NCI-H526 (cell line): ENCODE measurements at places on chromosomes 11 and 22.
A peak's percentile ranks its signal among the peaks of the same experiment; 100 is the strongest.

GRCh38 chr11:112315057-112315720, 54.5 kb upstream of the PLET1 start:
- DNase-seq, result no peak

- DNase-seq, result no peak
Measured at GRCh38 chr11:76209375-76209972, 3.2 kb upstream of the WNT11 start.

DNA sequence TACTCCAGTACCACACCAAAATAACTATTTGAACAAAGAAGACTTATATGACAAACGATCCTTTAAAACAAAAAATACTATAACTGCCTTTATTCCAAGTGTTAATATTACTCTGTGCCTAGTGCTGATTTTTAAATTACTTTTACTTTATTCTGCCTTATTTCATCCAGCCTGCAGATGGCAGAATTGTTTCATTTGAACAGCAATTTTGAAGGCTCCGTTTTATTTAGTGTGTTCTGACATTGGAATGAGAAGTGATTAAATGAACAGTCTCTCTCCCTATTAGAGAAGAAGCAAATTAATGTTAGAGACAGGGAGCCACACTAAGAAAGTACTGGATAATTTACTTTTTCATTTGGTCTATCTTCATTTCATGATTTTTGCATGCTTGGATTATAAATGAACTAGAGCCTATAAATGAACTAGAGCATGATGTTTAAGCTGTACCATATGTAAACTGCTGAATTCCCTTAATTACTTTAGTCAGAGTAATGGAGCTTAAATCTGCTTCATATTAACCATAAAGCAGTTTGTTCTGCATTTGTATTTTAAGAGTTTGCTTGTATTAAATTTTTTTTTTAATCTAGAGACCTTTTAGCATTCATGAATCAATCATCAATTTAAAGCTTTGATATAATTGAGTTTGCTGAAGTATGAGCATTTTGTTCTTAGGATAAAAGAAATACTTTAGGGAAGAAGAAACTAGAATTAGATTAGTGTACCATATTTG, 9.8 kb downstream of the PDHX start:
- DNase-seq, result peak; percentile 65

- DNase-seq, result no peak
Measured at GRCh38 chr11:106479646-106480045, 402.2 kb downstream of the AASDHPPT start.

DNA sequence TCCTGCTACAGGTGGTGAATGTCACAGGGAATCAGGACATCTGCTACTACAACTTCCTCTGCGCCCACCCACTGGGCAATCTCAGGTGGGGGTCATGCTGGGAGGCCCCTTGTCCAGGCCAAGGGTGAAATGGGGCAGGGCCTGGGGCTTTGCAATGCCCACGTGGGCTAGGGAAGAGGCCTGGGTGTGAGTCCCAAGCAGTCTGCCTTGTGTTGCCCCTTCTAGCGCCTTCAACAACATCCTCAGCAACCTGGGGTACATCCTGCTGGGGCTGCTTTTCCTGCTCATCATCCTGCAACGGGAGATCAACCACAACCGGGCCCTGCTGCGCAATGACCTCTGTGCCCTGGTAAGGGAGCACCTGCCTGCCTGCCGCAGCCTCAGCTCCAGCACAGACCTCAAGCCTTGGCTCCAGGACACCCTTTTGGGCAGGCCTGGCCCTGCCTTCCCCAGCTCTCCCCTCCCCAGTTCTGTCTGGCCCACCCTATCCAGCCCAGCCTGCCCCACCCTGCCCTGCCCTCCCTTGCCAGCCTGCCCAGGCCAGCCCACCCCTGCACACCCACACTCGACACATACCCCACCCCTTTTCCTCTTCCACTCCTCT, 9.1 kb upstream of the TAGLN start:
- DNase-seq, result no peak

DNA sequence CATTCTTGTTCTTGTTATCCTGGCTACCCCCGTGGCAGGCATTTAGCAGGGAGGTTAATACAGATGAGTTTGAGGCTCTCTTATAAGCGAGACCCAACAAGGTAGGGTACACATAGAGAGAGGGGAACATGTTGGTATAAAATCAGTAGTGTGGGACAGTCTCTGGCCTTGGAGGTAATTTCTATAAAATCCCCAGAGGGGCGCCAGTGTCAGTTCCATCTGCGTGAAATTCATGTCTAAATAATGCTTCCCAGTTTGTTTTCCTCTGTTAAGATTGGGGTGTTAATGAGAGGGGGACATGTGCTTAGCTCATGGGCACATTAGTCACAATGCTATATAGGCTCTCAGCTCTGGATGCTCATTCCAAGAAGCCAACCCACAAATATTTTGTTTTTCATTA, 150.7 kb downstream of the MYO18B start:
- DNase-seq, result peak; percentile 21

DNA sequence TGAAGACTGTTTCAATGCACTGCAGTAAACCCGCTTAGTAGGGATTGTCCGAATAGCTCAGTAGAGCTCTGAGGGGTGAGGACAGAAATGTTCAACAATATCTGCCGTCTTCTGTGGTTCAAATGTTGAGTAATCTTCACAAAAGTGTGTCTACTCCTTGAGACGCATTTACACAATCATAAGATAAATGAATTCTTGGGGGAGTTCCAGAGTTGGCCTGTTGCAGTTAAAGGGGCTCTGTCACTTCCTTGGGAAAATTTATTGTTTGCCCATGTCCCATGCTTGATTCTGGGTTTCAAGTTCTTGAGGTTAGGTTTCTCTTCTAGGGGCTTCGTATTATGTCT, 614 bp downstream of the ANO3 start:
- no peak for DNase-seq

- DNase-seq, result no peak
Measured at GRCh38 chr11:32225571-32226285, 134.9 kb downstream of the RCN1 start.

GRCh38 chr11:11215944-11216343, 137.1 kb downstream of the CSNK2A3 start:
- DNase-seq, result peak; percentile 59

- no peak for DNase-seq
Measured at GRCh38 chr11:20559523-20560300, 39.7 kb upstream of the SLC6A5 start.

DNA sequence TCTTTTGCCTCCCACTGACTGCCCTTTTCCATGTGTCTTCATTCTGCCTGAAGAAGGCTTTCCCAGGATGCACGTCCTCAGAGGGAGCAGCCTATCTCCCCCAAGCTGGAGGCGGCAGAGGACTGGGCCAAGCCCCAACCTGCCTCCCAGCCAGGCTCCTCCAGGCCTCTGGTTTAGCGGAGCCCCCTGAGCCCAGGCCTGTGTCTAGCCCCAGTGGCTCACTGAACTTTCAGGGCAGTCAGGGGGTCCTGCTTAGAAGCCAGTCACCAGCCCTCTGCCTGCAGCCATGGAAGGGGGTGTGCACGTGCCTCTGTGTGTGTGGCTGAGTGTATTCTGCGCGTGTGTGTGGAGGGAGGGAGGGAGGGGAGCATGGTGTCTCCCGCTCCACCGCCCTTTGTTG, 10.4 kb upstream of the GRK2 start:
- no peak for DNase-seq

DNA sequence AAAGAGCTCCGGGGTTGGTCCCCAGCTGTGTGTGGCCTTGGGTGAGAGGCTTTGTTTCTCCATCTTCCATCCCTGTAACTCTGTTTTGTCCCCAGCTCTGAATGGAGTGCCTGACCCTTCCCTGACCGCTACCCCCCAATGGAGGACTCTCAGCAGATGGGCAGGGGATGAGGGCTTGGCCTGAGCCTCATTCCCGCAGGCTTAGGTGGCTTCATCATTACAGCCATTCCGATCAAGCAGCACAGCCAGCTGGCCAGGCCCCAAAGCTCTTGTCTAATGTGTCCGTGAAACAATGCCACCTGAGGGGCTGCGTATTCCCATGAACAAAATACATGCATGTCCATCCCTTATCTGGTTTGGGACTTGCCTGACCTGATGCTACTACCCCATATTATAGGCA, 3.9 kb upstream of the CDC42EP2 start:
- DNase-seq, result no peak

DNA sequence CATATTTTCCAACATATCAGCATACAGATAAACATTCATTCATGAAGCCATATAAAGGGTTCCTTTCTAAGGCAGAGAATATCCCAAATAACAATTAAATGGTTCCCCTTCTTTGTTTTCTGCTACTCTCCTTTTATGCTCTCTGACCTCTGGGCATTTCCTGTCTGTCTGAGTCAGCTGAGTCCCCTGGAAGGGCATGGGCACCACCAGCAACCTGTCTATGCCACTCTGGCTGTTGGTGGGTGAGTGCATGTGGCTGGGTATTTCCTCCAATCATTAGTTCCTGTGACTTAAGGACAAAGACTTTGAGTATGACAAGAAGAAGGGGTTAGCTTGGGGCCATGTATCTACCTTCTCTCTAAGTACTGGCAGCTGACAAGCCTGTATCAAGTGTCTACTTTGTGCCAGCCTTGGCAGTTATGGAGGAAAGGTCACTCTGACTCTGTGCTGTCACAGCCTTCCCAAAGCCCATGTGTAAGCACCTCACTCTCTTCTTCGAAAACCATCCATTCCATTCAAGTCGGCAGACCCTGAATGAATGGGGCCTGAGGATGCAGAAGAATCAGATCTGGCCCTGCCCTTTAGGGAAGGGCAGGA, 86.3 kb upstream of the PHOX2A start:
- no peak for DNase-seq

DNA sequence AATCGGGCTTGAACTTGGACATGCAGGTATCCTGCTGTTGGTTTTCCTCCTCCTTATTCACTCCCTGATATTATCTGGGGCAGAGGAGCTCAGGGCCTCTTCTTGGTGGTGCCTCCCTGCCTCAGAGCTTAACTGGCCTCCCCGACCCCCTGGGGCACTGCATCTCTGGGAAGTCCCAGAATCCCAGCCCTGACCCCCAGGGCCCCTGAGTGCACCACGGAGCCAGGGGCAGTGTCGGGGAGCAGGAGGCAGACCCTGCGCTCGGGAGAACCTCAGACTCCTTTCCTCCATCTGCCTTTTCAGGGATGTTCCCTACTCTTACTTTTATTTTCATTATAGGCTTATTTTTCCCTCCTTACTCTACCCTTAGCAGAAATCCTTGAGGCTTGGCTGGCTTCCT, 537.0 kb downstream of the BRD1 start:
- no peak for DNase-seq

- no peak for DNase-seq
Measured at GRCh38 chr11:77055913-77056312, 10.9 kb upstream of the CAPN5 start.

DNA sequence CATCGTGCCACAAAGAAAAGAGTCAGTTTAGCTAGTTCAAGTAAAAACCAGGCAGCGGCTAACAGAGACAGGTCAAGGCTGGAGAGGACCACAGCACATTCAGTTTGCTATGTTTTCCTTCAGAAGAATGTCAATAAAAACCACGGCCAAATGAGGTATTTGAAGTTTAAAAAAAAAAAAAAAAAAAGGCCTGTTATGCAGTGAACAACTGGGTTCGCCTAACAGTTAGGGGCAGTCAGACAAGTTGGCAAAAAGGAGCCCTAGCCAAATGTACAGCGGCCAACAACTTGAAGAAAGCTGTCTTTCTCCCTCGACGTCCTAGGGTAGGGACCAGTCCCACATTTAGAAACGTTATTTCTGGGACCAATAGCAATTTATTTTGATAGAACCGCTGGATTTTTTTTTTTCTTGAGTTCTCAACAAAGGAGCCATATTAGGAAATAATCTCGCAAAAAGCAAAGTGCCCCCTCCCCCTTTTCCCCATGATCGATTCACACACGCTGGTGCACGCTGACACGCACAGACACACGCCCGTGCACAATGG, 237.8 kb downstream of the TTC28 start:
- DNase-seq, result no peak

GRCh38 chr11:117071344-117071787, 26.9 kb downstream of the SIK3 start:
- DNase-seq, result no peak

DNA sequence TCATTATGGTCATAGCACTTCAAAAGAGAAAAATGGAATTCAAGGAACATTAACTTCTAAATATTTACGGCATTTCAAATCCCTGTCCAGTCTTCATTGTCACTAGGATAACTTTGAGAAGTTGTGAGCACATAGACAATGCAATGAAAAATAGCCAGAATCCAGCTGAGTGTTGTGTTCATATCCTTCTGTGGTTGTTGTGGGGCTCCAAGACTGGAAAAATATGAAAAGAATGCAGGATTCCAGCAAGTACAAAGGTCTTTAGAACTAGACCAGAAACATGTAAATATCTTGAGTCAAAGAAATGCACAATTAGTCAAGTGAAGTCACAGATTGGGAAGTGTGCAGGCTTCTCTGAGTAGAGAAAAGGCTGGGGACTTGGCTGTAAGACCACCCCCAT, 68.7 kb downstream of the WT1 start:
- DNase-seq, result no peak

- DNase-seq, result peak; percentile 74
Measured at GRCh38 chr11:134030853-134031252, 38.0 kb upstream of the JAM3 start.

GRCh38 chr22:26887456-26887855, 230.1 kb downstream of the MIAT start:
- DNase-seq, result no peak

GRCh38 chr11:837990-838307, 4.4 kb downstream of the POLR2L start:
- DNase-seq, result no peak

DNA sequence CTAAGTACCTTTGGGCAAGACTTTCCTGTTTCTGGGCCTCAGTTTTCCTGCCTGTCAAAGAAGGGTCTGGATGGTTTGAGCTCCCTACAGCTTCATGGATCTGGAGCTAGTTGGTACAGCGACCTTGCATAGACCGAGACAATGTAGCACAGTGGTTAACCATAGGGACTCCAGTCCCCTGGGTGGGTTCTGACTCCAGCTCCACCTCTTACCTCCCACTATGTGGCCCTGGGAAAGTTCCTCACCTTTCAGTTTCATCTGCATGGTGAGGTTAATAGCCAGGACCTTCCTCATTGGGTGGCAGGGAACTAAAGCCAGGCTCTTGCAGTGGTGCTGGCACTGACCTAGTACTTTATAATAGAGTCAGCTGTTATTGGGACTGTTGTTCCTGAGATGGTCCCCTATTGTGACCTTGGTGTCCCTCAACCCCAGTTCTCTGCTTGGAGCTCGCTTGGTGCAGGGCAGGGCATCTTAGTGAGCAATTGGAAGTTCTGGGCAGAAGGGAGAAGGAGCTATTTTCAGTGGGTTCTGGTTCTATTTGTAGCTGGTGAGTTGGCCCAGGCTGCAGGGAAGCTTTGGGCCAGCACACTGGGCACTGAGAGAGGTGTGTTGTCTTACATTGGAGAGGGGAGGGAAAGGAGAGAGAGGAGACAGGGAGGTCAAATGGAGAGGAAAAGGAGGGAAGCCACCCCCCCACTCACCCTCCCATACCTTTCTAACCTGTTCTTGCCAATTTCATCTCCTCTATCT, 10.7 kb upstream of the MTMR3 start:
- DNase-seq, result no peak

GRCh38 chr22:48826546-48826945, 1001.1 kb downstream of the BRD1 start:
- DNase-seq, result no peak

DNA sequence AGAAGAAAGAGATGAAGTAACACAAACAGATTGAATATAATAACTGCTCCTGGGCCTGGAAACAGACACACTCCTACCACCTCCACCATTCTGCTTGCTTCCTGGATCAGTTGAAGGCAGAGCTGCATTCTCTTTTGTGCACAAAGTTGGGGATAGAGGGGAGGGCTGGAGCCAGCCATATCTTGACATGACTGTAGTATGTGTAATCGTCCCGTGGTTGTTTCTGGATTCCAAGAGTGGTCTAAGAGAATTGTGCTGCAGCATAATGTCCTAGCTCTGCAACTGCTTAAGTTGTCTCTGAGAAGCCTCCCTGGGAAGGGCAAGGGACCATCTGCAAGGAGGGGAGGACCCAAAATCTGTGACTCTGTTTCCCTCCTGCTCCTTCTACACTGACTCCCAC, 3.2 kb downstream of the CRY2 start:
- DNase-seq, result no peak
